ENCODE measurements at places on chromosomes 13 and 19. TPM values are rescaled to one million over a fixed set of nuclear protein-coding genes. Genes with fewer than 3 reads are reported as not detected.
A peak's percentile ranks its signal among the peaks of the same experiment; 100 is the strongest.

ZNF416 gene
- total RNA-seq: 2.7 TPM

ZNF30 gene
- 5.4 TPM for total RNA-seq

MAP3K10 gene
- 5.4 TPM for total RNA-seq

GRCh38 chr13:107778094-107778493, 437.2 kb downstream of the LIG4 start:
- peak; percentile 24 for DNase-seq

DNA sequence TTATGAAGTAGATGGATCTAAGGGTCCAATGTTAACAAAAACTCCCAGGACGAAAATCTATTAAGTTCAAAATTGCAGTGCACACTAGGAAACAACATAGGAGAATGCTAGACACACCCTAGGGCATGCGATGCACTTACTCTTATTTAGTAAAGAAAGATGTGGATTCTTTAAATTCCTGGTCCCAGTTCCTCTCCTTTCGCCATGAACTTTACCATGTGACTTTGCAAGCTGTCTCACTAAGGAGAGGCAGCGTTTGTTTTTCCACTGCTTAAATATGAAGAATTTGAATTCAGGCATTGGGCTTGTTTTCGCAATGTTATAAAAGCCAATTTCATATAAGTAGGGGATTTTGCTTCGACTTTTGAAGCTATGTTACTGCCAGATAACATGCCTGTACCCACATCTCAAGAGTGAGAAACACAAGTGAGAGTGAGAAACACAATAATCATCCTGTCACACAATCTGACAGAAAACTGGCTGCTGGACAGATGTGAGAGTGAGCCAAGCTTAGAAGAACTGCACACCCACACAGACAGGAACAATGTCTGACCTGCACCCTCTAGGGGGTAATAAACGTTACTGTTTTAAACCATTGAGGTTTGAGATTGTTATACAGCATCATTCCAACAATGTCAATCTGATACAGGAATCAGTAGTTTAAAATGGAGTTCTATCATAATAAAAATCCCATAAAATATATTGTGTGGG, 1308.4 kb downstream of the SLITRK5 start:
- DNase-seq: no peak

DNA sequence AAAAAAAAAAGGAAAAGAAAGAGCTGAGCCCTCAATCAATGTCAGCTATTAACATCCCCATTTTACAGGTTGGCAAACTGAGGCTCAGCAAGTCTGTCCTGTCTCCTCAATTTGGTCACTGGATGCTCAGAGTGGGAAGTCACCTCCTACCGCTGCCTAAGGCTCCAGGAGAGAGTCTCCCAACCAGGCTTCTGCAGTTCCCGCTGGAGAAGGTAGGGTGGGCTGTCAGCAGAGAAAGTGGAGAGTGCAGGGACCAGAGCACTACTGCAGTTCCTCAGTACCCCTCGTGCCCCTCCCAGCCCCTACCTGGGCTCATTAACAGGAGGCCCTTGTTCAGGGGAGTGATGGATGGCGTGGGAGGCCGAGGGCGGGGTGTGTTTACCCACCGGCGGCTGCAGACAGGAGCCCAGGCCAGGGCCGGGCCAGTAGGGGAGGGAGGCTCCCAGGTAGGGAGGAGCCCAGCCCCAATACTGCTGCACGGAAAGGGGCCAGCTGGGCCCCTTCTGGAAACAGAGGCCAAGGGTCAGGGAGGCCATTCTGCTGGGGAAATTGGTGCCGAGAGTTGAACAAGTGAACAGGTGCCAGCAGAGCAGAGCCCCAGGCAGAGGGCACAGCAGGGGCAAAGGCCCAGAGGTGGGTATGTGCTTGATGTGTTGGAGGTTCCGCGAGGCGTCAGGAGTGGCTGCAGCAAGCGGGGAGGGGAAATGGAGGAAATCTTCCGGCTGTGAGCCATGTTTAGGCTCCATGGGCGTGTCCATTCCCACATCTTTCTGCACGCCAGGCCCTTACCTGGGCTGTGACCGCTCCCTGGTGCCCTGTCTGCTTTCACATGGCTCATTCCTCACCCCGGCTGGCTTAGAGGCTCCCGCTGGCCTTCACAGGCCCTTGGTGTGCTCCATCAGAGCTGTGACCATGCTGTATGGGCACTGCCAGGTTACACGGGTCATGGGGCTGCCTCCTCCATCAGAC, 7.6 kb upstream of the COMP start:
- no peak for DNase-seq

DNA sequence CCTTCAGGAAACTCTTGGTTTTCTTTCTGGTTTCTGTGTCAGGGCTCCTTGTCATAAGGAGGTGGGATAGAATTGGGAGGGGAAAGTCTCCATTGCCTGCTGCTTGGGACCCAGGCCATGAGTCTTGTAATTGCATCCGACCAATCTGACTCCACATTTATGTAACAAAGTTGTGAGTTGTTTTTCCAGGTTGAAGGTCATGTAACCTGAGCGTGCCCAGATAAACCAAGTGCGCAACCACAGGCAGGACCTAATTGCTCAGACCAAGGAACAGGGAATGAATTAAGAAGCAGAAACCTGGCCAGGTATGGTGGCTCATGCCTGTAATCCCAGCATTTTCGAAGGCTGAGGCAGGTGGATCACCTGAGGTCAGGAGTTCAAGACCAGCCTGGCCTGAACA, 17.8 kb downstream of the RASL11A start:
- no peak for DNase-seq

All from dermis microvascular lymphatic vessel endothelial cell (primary cell).